HAP-1 (cell line): ENCODE measurements at places on chromosomes 5 and 9.

- DNase-seq: no peak
These were observed 110.8 kb upstream of the IRX1 start for GRCh38 chr5:3484836-3485235.

DNA sequence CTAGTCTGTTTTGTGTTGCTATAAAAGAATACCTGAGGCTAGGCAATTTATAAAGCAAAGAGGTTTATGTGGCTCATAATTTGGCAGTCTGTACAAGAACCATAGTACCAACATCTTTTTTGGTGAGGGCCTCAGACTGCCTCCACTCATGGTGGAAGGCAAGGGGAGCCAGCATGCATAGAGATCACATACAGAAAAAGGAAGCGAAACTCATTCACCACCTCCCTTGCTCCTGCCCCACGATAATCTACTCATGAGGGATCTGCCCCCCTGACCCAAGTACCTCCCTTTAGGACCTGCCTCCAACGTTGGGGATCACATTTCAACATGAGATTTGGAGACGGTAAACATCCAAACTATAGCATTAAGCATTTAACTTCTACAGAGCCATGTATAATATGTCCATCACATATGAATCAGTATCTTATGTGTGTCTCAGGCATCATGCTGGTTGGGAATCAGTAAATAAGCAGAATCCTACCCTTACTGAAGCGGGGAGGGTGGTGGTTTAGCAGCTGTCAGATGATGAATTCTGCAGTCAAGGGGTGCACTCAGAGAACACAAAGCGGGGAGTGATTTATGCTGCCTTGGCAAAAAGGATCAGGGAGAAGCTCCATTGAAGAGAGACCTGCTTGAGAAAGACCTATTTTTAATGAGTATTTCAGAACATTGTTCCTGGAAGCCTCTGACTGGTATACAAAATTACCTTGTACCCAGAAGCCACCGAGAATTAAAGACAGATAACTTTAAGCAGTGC, 34.8 kb downstream of the HMGXB3 start:
- DNase-seq: no peak

DNA sequence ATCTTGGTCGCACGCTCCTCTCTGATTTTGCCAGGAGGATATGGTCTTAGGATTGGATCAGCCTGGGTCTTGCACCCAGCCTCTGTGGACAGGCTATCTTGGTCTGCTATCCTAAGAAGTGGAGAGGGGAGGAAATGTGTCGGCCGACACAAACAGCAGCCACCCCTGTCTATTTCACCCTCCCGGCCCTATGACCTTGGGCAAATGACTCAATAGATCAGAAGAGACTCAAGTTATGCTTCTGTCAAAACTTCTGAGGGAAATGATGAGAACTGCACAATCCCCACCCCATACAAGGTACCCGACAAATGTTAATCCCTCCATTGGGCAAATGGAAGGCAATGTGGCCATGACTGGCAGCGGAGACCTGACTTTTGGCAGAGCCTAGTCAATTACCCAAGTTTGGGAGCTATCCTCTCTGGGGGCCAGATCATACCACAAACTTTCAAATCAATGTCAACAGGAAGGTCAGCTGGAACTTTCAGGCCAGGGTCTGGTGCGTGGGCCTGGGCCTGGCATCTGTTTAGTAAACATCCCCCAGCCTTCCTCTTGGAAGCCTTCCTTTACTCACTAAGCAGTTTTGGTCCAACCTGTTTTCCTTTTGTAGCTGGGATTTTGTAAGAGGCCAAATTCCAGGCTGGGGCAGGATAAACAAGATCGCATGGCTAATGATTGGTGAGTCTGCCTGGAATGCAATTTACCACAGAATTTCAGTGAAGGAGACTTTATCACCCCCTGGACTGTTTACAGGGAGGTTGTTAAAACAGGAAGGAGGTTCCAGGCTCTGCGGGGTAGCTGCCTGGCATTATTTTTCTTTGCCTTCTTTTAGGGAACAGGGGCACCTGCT, 64.2 kb upstream of the CPEB4 start:
- no peak for DNase-seq

GRCh38 chr5:170303549-170303948, 6.0 kb upstream of the LCP2 start:
- DNase-seq: no peak

DNA sequence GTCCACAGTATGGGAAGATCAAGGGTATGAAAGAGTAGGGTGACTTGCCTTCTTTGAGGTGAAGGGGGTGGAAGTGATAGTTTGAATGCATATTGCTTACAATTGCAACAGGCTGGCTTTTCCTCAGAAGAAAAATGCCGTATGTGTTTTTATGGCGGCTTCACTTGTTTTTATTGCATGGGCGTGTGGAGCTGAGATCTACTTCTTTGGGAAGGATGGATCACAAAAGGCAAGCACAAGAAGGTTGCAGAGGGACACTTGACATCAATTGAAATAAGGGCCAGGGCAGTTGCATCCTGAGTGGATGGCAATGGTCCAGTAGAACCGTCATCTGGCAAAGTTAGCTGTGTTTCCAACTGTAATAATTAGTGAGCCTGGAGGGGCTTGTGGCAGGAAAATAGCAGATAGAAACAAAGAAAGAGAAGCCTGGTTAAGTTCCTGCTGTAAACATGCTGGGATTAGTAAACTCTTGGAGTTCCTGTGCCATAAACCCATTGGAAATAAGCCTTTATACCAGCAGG, 138.4 kb downstream of the NTRK2 start:
- DNase-seq: no peak

- DNase-seq: no peak
These were observed 130.4 kb upstream of the POC5 start for GRCh38 chr5:75847561-75848021.

- no peak for DNase-seq
These were observed 298.5 kb downstream of the MAST4 start for GRCh38 chr5:66894480-66895240.

- DNase-seq: no peak
These were observed 1.9 kb downstream of the FLT4 start for GRCh38 chr5:180647465-180647864.

- DNase-seq: no peak
These were observed 241.7 kb upstream of the KCNN2 start for GRCh38 chr5:114120166-114120565.

DNA sequence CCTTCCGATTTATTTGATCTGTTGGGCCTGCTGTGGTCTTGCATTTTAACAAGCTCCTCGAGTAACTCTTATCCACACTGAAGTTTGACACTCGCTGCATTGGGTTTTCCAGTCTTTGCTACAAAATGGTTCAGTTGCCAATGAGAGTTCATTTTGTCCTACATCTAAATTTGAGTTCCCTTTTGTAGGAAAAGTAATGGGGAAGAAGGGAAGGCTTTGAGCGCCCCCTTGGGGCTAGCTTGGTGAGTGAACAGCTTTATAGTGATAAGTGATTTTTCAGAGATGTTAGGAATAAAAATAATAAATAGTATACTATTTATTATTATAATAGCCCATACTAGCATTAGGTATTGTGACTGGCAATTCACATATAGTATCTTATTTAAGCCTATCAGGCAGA, 89.9 kb upstream of the GNAQ start:
- peak; percentile 80 for DNase-seq

- DNase-seq: no peak
These were observed 3.1 kb downstream of the EIF4E1B start for GRCh38 chr5:176633598-176633997.

DNA sequence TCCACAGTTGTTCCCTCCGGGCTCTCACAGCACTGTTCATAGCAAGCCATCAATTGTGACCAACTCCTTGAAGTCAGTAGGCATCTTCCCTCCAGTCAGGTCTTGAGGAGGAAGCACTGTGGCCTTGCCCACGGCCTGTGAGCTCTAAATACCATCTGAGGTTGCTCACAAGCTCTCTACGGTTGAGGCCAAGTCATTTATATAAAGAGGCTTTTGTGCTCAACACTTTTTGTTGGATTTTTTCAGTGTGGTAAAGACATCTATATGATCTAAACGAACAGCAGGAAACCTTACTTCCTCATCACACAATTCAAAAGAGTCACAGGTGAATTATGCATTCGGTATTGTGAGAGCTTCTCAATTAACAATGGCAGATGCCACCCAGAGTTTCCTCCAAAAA, 97.3 kb downstream of the ZNF462 start:
- DNase-seq: no peak

GRCh38 chr5:107526270-107526937, 144.3 kb downstream of the EFNA5 start:
- no peak for DNase-seq

DNA sequence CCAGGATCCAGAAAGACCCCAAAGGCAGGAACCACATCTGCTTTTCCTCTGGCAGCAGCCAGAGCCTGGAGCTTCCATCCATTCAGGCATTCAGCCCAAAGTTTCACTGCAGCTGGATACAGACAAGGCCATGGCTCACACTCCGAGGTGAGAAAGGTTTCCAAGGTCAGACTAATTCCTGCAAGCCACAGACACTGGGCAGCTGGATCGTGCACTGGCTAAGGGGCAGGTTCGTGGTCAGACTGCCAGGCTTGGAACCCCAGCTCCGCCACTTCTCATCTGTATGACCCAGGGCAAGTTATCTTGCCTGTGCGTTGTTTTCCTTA, 36.9 kb downstream of the SPOCK1 start:
- no peak for DNase-seq
